Fibroblast of upper back skin (primary cell): ENCODE measurements at places on chromosomes 13 and 19.

- no peak for DNase-seq
Observed at GRCh38 chr19:50906217-50906616, 5.0 kb downstream of the KLK4 start.

DNA sequence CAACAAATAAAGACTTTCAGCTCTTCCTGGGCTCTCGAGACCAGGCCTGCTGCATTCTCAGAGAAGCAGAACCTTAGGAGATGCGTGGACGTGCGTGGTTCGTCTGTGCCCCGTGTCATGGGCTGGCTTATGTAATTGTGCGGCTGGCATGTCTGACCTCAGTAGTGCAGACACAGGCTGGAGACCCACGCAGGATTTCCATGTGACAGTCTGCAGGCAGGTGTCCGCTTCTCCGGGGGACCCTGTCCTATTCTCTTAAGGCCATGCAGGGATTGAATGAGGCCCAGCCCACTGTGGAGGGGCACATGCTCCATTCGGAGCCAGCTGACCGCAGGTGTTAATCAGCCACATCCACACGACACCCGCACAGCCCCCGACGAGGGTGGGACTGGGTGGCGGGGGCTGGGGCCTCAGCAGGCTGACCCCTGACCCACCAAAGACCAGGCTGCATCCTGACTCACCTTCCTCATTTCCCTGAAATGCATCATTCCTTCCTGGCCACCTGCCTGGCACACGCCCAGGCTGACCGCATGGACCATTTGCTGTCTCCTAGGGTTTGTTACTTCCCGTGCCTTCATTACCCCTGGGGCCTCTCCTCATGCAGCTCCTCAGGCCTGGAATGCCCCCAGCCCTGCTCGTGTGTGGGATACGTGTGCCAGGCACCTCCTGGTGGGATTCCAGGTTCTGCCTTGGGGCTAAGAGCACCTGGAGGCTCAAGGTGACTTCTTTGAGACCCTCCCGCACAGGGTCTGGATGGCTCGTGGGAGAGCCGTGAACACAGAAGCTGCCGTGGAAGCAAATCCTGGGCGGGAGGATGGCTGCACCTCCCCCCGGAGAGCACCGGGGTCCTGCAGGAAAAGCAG lies 10.7 kb upstream of the MCF2L start:
- DNase-seq: no peak

DNA sequence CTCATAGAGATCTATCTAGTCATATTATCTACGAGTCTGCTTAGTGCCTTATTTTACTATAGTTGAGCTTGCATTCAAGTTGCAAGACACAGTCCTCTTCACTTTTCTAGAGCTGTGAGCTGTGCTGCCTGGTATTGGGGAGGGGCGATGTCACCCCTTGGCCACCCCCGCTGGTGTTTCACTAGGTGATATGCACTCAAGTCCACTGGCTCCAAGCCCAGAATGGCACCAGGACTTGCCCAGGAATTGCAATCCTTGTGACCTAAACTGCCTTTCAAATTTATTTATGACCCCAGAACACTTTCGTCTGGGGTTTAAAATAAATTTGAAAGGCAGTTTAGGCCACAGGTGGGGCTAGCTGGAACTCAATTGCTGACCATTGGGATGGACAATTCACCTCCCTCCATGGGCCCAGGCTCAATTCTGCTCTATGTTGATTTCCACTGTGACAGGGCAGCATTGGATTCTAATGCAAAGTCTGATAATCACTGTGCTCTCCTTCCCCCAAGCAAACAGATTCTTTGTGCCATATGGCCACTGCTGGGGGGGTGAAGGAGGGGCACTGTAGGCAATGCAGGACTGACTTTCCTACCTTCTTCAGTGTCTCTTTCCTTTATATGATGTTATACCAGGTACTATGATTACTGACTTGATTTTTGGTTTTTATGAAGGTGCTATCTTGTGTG lies 1244.2 kb upstream of the MIR17HG start:
- DNase-seq: no peak

GRCh38 chr13:46655377-46656180 lies 102.6 kb downstream of the LRCH1 start:
- peak; percentile 61 for DNase-seq

GRCh38 chr13:23766939-23767338 lies 122.3 kb downstream of the MIPEP start:
- DNase-seq: no peak

DNA sequence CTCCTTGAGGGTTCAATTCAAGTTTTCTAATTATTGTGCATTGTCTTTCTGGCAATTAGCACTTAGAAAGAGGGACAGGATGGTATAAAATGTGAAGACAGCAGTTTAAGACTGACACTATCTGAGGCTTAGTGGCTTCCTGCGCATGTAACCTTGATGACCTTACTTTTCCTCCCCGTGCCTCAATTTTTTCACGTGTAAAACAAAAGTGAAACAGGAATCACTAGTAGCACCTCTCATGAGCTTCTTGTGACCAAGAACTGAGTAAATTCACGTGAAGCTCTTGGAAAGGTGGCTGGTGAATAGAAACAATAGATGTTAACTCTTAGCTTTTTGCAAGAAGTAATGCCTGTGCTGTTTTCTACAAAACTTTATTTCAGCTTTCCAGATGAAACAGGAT lies 233.9 kb downstream of the LMO7 start:
- DNase-seq: no peak

DNA sequence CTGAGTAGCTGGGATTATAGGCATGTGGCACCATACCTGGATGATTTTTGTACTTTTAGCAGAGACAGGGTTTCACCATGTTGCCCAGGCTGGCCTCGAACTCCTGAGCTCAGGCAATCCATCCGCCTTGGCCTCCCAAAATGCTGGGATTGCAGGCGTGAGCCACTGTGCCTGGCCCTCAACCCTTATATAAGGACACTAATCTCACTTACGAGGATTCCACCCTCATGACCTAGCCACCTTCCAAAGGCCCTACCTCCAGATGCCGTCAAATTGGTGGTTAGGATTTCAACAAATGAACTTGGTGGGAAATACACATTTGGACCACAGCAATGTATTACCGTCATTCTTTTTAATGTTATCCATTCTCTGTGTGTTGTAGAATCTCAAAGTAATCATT lies 61.0 kb downstream of the ING1 start:
- no peak for DNase-seq

DNA sequence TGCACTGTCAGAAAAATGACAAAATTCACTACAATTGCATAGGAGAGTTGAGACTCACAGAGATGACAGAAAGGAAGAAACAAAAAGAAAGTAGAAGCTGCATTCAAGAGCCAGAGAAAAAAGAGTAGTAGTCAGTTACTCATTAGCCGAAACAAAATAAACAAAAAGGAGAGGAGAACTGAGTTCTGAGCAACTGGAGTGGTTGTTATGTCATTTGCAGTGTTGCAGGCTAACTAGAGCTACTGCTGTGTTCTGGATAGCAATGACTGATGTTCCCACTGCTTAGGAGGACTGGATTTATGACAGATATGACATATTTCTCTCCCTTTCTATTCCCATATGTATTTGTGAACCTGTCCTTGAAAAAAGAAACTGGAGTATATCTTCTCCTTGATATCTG lies 482.6 kb downstream of the RFC3 start:
- no peak for DNase-seq

DNA sequence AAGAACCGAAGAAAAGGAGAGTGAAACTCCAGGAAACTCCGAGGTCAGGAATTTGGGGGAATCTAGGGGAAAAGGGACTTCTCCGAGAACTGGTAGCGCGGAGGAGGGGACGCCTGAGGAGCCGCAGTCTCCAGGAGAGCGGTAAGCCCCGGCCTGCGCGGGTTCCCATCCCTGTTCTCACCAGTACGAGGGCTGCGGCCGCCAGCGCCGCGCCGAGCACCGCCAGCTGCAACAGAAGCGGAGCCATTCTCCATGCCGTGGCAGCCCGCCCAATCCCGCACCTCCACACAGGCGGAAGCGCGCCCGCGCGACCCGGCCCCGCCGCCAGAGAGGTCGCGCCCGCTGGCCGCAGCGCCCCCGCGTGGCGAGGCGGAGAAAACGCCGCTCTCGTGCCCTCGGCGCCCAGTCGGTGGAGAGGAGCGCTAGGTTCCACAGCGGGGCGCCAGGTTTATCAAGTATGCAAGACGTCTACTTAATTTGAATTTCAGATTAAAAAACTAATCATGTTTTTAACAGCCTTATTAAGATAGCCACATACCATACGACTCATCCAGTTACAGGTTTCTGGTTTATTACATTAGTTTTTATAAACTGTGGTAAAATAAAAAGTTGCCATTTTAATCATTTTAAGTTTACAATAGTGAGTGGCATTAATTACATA lies at the start of gene ALG5:
Gene ALG5 (minus strand): TSS at position 287 of the 661 bp plus-strand sequence. CDS start 40 bp downstream, at position 247.
- peak; percentile 87 for DNase-seq

DNA sequence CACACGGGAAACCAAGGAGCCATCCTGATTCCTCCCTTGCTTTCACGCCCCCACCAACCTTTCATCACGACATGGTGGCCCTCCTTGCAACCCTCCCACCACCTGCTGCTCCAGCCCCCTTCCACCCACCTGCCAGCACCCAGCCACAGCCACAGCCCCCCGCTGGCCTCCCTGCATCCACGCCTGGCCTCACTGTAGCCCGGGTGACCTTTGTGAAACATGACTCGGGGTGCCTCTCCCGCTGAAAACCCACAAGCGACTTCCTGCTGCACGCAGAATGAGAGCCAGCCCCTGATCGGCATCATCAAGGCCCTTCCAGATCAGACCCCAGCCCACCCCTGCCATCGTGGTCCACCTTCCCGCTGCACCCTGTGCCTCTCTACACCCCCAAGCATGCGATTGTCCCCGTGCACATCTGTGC lies 14.9 kb downstream of the POP4 start:
- DNase-seq: no peak

DNA sequence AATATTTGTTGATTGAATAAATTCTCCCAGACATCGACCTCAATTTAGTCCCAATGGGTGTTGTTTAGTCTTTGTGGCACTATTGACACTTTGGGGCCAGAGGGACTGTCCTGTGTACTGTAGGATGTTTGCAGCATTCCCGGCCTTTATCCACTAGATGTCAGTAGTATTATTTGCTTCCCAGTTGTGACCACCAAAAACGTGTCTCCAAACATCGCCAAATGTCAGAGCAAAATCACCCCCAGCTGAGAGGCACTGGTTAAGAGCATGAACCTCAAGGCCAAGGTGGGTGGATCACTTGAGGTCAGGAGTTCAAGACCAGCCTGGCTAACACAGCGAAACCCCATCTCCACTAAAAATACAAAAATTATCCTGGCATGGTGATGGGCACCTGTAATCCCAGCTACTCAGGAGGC lies 15.4 kb downstream of the NLRP12 start:
- peak; percentile 47 for DNase-seq

DNA sequence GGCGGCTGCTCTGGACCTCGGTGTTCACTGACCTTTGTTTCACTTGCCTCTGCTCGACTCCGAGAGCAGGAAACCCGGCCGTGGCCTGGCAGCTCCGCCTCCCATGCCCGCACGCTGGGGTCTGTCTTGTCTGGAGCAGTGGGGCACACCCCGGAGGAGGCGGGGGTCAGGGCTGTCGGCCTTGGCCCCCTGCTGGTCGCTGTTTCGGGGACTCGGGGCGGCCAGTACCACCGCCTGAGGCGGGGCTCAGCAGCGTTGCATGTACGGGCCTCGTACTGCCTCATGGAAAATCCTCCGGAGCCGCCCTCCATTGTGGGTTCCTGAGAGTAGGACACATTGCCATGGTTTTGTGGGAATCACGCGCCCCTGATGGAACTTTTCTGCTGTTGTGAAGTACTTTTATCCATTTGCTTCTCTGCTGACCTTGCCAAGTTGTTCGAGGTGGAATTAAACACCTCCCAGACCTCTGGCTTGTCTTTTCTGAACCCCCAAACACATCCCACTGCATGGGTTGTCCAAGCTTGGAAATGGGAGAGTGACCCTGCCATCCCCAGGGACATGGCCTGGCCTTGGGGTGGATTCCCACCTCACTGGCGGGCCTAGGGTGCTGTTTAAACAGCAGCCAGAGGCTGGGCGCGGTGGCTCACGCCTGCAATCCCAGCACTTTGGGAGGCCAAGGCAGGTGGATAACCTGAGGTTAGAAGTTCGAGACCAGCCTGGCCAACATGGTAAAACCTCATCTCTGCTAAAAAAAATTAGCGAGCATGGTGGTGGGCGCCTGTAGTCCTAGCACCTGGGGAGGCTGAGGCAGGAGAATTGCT lies 5.5 kb upstream of the NDUFS7 start:
- DNase-seq: no peak

GRCh38 chr13:28953714-28954418 lies 133.7 kb downstream of the MTUS2 start:
- no peak for DNase-seq

DNA sequence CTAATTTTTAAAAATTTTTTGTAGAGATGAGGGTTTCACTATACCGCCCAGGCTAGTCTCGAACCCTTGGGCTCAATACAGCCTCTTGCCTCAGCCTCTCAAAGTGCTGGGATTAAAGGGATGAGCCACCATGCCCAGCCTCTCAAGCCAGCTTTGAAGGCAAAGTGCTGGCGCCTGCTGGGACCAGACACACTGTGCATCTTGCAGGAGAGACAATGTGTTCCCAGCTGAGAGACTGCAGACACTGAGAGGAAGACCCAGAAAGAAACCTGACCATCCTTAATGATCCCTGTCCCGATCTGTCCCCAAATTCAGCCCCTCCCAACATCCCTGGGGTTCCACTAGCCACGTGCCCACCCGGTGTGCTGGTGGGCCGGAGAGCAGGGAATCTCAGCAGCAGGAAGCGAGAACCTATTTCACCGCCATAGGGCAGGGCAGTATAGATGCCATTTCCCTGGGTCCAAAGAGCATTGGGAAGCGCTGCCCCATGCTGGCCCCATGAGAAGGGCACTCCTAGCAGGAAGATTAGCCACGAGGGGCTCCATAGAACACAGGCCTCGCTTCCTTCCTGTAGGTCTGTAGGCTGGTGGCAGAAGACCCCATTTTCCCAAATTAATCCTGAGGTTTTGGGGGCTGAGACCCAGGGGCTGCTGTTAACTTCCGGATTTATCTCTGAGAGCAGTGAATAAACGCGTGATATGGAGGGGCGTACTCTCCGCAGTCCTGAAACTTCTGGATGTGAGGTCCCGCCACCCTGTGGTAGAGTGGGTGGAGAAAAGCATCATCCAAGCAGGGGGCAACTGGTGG lies 968 bp downstream of the RAVER1 start:
- DNase-seq: no peak

GRCh38 chr19:4066682-4067395 lies at the start of gene ZBTB7A:
Gene ZBTB7A, minus strand, starts transcription at chr19:4066899. Its CDS starts 11,667 bp downstream, at chr19:4055232.
- peak; percentile 74 for DNase-seq

DNA sequence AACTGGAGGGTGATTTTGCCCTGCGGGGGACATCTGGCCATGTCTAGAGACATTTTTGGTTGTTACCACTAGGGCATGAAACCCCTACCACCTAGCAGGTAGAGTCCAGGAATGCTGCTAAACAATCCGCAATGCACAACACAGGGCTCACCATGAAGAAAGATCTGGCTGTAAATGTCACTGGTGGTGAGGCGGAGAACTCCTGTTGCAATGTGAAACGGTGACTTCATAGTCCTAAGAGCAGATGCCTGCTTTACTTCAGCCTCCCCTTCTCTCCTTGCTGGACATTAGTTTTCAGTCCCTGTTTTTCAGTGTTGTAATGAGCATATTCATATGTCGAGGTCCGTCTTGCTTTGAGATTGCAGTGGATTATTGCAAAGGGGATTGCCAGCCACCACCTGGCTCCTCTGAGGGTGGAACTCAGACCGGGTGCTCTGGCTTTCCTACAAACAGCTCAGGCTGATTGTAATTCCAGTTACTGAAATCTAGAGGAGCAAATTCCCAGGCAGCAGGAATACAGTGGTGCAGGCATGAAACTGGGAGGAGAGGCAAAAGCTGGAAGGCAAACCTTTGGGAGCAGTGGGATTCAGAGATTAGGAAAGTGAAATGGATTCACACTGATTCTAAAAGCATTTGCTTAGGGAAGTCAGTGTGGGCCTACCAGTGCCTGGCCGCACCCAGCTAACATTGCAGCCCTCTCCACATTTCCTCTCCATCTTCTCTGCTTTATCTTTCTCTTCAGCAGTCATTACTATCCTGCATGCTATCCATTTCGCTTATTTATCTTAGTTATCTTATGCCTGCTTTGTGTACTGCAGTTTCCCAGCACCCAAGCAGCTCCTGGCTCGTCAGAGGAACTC lies 76.1 kb upstream of the PCDH8 start:
- no peak for DNase-seq
